ENCODE measurements at places on chromosomes 1 and 21. TPM values are rescaled to one million over a fixed set of nuclear protein-coding genes. Genes with fewer than 3 reads are reported as not detected.

DNA sequence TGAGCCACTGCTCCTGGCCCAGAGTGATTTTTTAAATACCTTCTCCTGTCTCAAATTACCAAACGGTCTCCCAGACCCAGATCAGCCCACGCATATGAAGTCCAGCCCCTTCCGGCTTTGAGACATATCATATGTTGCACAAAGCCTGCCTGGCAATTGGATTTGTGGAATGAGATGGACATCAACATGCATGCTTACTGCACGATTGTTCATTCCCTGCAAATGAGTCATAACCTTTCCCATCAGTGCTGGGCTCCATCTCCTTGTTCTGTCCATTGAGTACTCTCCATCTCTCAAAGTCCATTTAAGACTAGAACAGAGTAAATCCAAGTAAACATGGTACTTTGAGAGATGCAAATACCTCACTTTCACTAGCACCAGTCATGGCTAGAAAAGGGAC lies 612.2 kb upstream of the USP24 start:
- no peaks in the 10 kb centered on the region for H3K36me3 ChIP-seq
- no peak overlapping the region for H3K4me3 ChIP-seq
- no peaks in the 10 kb centered on the region for H3K4me1 ChIP-seq
- no peaks in the 10 kb centered on the region for H3K27me3 ChIP-seq

- H3K27me3 ChIP-seq, result no peaks in the 10 kb centered on the region
- H3K27ac ChIP-seq, result no peak overlapping the region
- H3K4me1 ChIP-seq, result no peaks in the 10 kb centered on the region
- no peak overlapping the region for H3K4me3 ChIP-seq
These were observed 25.3 kb downstream of the SLC30A7 start for GRCh38 chr1:100921110-100921706.

GRCh38 chr1:61757950-61758349 lies 15.7 kb downstream of the PATJ start:
- DNase-seq, result no peak
- H3K36me3 ChIP-seq, result no peaks in the 10 kb centered on the region
- H3K4me1 ChIP-seq, result no peaks in the 10 kb centered on the region
- H3K27ac ChIP-seq, result no peak overlapping the region

TRIM17 gene
- 1.3 TPM for polyA plus RNA-seq

- no peaks in the 10 kb centered on the region for H3K36me3 ChIP-seq
- H3K4me1 ChIP-seq, result no peaks in the 10 kb centered on the region
- H3K27ac ChIP-seq, result no peak overlapping the region
- no peaks in the 10 kb centered on the region for H3K27me3 ChIP-seq
- no peak for DNase-seq
These were observed 180.8 kb downstream of the ZSCAN20 start for GRCh38 chr1:33653226-33653625.

DNA sequence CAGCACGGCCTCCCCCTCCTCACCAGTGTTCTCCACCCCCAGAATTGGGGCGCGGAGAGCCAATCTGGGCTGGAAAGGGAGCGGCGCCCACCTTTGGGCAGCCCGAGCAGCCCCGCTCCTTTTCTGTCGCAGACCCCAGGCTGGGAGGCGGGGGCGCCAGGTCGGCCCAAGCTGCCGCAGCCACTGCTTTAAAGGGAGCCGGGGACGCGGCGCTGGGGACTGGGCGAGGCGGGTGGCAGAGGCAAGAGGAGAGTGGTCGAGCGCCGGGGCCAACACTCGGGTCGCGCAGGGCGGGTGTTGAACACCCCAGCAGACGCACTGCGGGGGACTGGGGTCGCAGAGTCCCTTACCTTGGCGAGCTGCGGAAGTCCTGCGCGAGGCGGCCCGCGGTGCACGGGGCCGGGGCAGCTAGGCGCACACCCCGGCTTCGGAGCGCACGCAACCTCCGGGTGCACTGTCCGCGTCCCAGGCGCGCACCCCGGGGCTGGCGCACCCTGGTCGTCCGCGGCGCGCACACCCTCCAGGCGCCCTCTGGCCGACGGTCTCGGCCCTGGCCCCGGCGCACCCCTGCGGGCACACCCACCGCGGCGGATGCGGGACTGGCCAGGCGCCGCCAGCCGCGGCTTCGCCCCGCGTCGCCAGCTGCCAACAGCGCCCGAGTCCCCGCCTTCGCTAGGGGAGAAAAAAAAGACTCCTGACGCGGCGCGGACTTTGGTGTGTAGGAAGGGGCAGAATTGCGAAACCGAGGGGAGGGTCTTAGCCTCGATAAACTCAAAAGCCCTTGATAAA lies at the start of gene KANK4:
TSS of gene KANK4 (minus strand) at position 679 of the 789 bp plus-strand sequence. CDS start 37,870 bp downstream, outside the sequence.
- no peaks in the 10 kb centered on the region for H3K27me3 ChIP-seq
- DNase-seq, result peak; percentile 59
- no peak within 1 kb of the TSS for H3K27ac ChIP-seq
- H3K4me1 ChIP-seq, result no peaks in the 10 kb centered on the region
- peak within 1 kb of the TSS; percentile 42 for H3K4me3 ChIP-seq

All from kidney (tissue), 22 donors.